Left ventricle myocardium inferior (tissue), 1 donor: ENCODE measurements at places on chromosomes 12 and 14.

- H3K4me3 ChIP-seq, result no peak overlapping the region
- peaks cover 24% of the 10 kb centered on the region for H3K4me1 ChIP-seq
- peak; percentile 42 for DNase-seq
- H3K27me3 ChIP-seq, result no peaks in the 10 kb centered on the region
- peak overlapping the region; percentile 59 for H3K27ac ChIP-seq
These were observed 76.5 kb downstream of the VCPKMT start for GRCh38 chr14:50039734-50040400.

- no peaks in the 10 kb centered on the region for H3K4me1 ChIP-seq
- H3K27ac ChIP-seq, result no peak overlapping the region
- no peaks in the 10 kb centered on the region for H3K36me3 ChIP-seq
- peaks cover 40% of the 10 kb centered on the region for H3K27me3 ChIP-seq
- DNase-seq, result no peak
These were observed 3.6 kb downstream of the SLC2A14 start for GRCh38 chr12:7869137-7869536.

- no peak for DNase-seq
- peaks cover 32% of the 10 kb centered on the region for H3K4me1 ChIP-seq
- H3K27me3 ChIP-seq, result no peaks in the 10 kb centered on the region
- no peaks in the 10 kb centered on the region for H3K36me3 ChIP-seq
These were observed 64.4 kb downstream of the TMX1 start for GRCh38 chr14:51304438-51304837.

DNA sequence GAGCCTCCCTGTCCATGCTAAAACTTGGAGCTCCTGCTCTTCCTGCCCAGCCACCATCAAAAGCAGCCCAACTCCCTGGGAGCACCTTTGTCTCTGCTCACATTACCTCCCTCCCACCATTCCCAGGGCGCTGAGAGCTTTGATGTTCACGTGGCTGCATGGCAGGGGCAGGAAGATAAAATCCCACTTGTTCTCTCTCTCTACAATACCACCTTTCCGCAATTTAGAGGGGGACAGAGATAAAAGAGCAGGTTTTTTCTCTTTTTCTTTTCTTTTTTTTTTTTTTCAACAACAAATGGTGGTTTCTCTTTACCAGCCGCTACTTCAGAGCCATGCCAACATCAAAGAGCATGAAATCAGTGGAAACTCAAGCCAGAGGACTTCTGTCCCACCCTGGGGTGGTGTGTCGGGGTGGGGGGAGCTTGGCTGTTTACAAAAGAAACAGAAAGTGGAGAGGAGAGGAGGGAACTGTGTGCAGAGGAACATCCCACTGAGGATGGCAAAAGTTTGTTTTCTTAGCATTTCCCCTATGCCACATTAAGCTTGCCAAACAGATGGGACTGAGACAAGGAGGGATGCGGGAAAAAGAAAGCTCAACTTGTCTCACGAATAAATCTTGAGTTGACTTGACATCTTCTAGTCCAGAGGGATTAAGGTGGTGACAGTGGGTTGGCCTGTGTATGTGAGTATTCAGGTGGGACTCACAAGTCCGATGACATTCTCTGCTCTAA lies 103.7 kb upstream of the NUDT4 start:
- H3K36me3 ChIP-seq, result no peaks in the 10 kb centered on the region
- H3K4me3 ChIP-seq, result no peak overlapping the region
- no peaks in the 10 kb centered on the region for H3K4me1 ChIP-seq
- DNase-seq, result no peak
- no peak overlapping the region for H3K27ac ChIP-seq
- no peaks in the 10 kb centered on the region for H3K27me3 ChIP-seq

- peaks cover 31% of the 10 kb centered on the region for H3K4me1 ChIP-seq
- H3K36me3 ChIP-seq, result peaks cover 10% of the 10 kb centered on the region
- no peak for DNase-seq
- H3K27me3 ChIP-seq, result no peaks in the 10 kb centered on the region
These were observed 183.6 kb downstream of the CRADD start for GRCh38 chr12:93860668-93861373.

GRCh38 chr14:106417224-106418049 lies 891.1 kb downstream of the TMEM121 start:
- no peak overlapping the region for H3K27ac ChIP-seq
- peaks cover 25% of the 10 kb centered on the region for H3K27me3 ChIP-seq
- no peaks in the 10 kb centered on the region for H3K36me3 ChIP-seq
- no peaks in the 10 kb centered on the region for H3K4me1 ChIP-seq
- no peak overlapping the region for H3K4me3 ChIP-seq
